ENCODE measurements at places on chromosomes 12 and 14. TPM values are rescaled to one million over a fixed set of nuclear protein-coding genes. Genes with fewer than 3 reads are reported as not detected.
A peak's percentile ranks its signal among the peaks of the same experiment; 100 is the strongest.

OTX2 gene
- not detected for polyA plus RNA-seq

- no peak for DNase-seq
Measured at GRCh38 chr14:39246618-39247017, 12.9 kb downstream of the MIA2 start.

DNA sequence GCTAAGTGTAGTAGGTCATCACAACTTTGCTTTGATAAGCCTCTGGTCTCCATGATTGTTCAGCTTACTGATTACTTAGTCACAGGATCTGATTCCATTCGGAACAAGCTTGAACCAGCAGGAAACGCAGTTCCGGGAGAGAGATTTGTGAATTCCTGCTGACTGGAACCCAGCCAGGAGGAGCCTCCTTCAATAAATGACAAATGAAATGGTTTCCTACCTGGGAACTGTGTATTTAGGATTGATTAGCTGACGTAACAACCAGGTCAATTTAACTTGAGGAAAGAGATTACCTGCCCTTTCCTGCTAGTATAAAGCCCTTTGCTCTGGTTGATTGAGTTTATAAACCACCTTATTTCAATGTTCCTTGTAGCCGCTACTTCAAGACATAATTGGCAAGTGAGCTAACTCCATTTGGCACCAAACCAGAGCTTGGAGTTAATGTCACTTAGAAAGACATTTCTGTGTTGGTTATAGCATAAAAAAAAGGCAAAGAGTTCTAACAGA lies 35.1 kb upstream of the KCNH3 start:
- no peak for DNase-seq

GRCh38 chr12:43835264-43835655 lies 621 bp upstream of the TMEM117 start:
- DNase-seq: peak; percentile 35

GRCh38 chr14:33596211-33597080 lies 354.4 kb downstream of the EGLN3 start:
- DNase-seq: no peak

SPRING1 gene
- 29.9 TPM for polyA plus RNA-seq

- no peak for DNase-seq
Measured at GRCh38 chr12:52360663-52361271, 6.5 kb downstream of the KRT85 start.

DNA sequence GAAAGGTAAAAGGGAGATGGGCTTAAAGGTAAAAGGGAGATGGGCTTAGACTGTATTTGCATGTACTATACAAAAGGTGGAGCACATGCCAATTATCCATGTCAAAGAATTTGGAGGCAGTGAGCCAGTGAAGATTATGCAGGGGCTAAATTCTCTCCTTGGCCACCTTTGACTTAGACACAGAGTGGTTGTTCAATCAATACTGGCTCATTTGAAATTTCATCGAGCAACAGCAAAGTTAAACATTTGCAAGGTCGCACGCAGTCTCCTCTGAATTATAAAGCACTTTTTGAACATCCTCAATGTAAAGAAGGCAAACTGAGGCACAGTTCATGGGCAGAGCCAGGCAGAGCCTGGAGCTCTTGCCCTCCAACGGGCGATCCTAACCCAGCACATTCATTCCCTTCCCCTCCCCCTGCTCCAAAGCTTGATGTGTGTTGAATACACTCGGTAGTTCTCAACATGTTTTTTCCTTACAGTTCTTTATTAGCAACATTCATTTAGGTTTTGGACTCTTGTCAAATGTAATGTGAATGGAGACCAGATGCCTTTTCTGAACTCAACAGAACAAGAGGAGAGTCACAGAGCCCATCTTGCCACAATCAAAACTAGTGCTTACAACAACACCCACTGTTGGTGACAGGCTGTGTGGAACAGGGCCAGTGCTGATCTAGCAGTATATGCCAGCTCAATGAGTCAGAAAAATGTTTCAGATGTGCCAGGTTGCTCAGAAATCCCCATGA lies 169.7 kb upstream of the G2E3 start:
- DNase-seq: no peak

GRCh38 chr12:88496891-88497371 lies 83.3 kb downstream of the KITLG start:
- DNase-seq: no peak

DNA sequence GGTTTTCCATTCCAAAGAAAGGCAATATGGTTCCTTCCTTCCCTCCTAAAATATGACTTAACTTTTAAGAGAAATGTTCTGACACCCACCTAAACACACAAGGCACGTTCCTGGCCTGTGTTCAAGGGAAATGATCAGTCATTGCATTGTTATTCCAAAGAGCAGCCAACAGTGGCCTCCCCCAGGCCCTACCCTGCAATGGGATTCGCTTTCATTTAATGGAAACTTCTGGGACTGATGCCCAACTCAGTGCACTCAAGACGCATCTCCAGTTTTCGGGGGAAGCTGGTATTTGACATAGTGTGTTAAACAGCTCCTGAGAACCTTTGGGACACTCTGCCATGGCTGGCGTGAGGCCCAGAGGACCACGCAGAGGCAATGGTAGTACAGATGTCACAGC lies 65.9 kb downstream of the DDX51 start:
- DNase-seq: no peak
